AG08395 (cell line): ENCODE measurements at places on chromosomes 4 and X.

DNA sequence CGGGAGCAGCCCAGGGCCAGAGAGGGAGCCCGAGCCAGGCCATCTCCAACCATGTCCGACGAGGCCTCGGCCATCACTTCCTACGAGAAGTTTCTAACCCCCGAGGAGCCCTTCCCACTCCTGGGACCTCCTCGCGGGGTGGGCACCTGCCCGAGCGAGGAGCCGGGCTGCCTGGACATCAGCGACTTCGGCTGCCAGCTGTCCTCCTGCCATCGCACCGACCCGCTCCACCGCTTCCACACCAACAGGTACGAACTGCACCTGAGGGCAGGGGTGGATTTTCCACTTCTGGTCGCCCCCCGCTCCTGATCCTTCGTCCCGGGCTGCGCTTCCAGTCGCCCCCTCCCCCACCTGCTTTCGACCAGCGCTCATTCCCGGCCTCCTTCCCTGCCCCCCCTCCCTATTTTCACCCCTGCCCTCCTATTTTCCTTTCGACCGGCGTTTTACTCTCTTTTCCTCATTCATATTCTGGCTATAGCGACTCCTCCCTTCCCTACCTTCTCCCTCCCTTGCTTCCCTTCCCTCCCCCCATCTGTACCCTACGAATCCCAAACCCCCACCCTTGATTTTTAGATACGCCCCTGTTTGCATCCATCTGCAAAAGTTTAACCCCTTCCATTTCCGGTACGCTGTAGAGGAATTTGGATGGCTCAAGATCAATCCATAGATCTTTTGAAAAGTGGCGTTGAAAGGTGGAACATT lies 633 bp downstream of the FAM199X start:
- DNase-seq: no peak

DNA sequence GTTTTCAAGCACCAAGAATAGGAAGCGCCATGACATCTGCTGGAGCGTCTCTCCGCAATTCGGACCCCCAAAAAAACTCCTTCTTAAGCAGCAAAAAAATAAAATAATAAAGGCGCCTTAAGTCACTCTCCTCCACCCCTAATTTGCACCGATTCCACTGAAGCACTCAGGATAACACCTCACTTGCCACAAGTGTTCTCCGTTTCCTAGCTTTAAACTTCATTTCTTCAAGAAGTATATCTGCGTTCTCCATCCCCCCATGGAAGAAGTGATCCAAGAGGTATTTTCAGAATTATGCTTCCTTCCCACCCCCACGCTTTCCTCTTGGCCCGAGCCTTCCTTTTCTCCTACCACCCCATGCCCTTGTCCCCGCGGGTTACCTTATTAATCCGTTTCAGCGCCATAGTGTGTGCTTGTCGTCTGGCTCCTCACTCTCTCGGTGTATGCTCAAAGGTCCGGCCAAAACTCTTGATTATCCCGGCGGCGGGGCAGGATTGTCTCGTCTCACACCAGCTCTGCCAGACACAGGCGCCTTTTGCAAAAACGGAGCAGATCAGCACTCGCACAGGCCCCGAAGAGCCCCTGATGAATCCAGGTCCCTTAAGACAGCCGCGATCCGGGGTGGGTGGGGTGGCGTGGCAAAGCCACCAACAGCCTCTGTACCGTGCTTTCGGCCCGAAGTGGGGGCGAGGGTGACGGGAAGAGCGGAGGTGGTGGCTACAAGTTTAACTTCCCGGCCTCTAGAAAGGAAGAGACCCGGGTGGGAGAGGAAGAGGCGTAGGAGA lies 1.1 kb downstream of the UBE2D3 start:
- DNase-seq: no peak

DNA sequence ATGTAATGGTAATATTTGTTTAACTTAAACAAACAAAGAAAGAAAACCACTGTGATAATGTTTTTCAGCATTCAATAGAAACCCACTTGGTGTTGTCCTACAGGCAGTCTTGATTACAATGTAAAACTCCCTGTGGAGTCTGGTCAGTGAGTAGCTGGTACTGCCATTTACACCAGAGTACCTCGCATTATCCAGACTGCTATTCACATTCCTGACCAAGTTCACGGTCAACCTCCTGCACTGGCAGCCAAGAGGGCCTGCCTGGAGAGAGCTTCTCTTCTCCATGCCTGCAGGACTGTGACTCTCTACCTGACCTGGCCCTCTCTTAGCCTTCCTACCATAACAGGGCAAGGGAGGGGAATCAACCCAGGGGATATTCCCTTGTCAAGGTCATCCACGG lies 2.9 kb upstream of the LONRF3 start:
- DNase-seq: no peak

GRCh38 chrX:103157496-103158316 lies 57.2 kb upstream of the BEX4 start:
- DNase-seq: peak; percentile 51

DNA sequence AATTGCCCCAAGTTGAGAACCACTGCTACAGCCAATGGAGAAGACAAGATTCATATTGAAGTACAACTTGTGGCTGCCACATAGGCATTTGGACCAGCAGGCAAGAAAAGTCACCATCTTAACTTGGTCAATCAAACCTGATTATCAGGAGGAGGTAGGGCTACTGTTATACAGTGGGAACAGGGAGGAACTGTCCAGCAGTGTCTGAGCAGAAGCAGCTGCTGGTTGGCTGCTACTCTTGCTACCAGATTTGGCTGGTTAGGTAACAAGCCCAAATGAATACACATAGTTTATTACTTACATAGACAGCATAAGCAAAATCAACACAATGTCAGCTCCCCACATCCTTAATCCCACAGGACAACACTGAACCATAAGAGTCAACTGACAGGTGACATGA lies 39.4 kb downstream of the ATP1B4 start:
- DNase-seq: no peak

GRCh38 chr4:164023214-164023613 lies 528.7 kb downstream of the TMA16 start:
- no peak for DNase-seq
